ENCODE measurements at places on chromosomes 2 and 18.

GRCh38 chr2:156423674-156424282, 12.4 kb upstream of the GPD2 start:
- DNase-seq: no peak

DNA sequence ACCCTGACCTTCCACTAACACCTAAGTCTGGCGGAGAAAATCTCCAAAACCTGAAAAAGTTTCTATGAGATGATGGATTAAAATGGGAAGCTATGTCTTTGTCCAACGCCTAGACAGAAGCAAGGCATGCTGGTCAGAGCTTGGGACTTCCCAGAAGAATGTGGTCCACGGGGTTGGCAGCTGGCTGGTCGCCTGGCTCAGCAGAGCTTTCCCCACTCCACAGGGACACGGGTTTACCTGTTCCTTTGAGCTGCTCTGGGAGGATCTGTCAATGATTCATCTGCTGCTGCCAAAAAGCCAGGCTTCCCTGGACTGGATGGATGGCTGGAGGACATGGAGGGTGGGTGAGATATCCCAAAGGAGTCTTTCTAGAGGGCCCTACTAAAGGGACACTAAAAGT, 10.8 kb downstream of the MBOAT2 start:
- no peak for DNase-seq

- DNase-seq: no peak
These were observed 652.7 kb upstream of the FANCL start for GRCh38 chr2:58893656-58894351.

GRCh38 chr18:23648456-23648855, 14.3 kb downstream of the ANKRD29 start:
- no peak for DNase-seq

GRCh38 chr2:26782876-26783704, 2.8 kb upstream of the CENPA start:
- no peak for DNase-seq

GRCh38 chr2:186170693-186171092, 315.4 kb upstream of the ZC3H15 start:
- no peak for DNase-seq

DNA sequence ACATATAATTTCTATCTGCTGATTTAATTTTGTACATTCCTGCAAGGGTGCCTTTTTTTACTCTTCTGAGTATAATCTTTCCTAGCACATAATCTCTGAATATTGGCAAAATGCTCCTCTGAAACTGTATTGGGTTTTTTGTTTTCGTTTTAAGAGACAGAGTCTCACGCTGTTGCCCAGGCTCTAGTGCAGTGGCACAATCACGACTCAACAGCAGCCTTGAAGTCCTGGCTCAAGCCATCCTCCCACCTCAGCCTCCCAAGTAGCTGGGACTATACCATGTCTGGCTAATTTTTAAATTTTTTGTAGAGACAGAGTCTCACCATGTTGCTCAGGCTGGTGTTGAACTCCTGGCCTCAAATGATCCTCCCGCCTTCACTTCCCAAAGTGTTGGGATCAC, 104.9 kb downstream of the SPTBN1 start:
- no peak for DNase-seq

GRCh38 chr2:33586766-33587165, 12.3 kb downstream of the FAM98A start:
- no peak for DNase-seq

- no peak for DNase-seq
These were observed 62.9 kb downstream of the MTHFD2 start for GRCh38 chr2:74261204-74261864.

DNA sequence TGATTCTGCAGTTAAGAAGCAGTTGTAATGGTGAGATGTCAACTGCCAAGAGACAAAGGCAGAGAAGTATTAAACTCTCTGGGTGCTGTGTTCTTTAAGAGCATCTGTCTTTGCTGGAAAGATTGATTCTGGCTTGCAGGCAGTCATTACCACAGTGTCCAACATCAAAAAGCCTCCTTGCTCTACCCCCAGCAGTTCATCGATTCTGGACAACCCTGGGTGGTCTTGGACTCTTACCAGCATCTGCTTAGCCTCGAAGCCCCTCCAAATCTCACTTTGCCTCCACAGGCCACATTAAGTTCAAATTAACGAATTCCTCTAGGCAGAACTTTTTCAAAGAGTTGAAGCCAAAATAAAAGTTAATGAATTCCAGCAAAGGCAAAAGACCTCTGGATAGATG, 1061.4 kb downstream of the TSN start:
- peak; percentile 7 for DNase-seq

GRCh38 chr2:157367704-157368103, 42.1 kb upstream of the ERMN start:
- DNase-seq: no peak

DNA sequence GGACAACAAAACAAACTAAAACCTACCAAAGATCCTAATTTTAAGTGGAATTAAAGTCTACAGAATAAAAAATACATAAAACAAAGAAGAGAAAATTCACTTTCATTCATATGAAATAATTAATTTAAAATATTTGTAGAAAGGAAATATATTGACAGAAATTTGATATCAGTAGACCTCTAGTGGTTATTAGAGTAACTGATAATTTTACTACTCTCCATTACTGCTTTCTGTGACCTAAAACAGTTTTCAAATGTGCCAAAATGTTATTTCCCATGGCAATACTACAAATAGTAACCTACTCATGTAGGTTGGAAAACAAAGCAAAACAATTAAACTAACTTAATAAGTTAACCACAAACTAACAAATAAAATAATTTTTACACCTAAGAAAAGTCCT, 147.1 kb downstream of the NOL4 start:
- DNase-seq: no peak

GRCh38 chr2:165109915-165110314, 93.9 kb downstream of the SCN3A start:
- DNase-seq: no peak

DNA sequence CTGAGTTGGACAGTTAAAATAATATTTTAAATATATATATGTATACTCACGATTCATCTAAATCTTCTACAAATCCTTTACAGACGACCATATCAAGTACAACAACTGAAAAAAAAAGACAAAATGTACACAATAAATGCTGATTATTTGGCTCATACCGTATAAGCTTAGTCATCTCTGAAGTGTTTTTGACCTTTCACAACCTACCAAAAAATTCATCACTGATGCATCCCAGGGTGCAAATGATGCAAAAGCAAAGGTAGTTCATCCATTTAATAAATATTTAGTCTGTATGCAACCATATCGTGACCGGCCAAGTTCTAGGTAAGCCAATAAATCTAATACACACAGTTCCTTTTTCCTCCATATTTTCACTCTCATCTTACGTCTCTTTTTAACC, 1.1 kb downstream of the TMX3 start:
- DNase-seq: no peak

- DNase-seq: no peak
These were observed 427.7 kb downstream of the TGIF1 start for GRCh38 chr18:3877678-3878077.

GRCh38 chr2:196046123-196046917, 22.3 kb downstream of the DNAH7 start:
- DNase-seq: no peak

DNA sequence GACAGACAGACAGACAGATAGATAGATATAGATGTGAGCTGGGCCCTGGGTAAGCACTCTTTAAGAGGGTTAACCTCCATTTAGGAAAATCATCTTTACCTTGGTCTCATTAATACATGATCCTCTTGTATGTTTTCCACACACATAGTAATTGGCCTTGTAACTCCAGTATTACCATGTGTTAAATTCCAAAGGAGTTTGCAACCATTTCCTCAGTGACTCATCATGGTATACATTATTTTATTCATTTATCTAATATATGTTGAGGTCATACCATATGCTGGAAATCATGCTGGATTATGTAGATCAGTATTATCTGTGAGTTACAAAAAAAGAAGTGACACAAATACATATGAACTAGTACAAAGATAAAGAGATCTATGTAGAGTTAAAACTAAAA, 504.3 kb downstream of the DCC start:
- DNase-seq: no peak

GRCh38 chr2:145771525-145771924, 1251.6 kb upstream of the ZEB2 start:
- no peak for DNase-seq

GRCh38 chr2:73009177-73009839, 62.2 kb downstream of the SFXN5 start:
- no peak for DNase-seq

- DNase-seq: no peak
These were observed 23.6 kb upstream of the SULT1C4 start for GRCh38 chr2:108354136-108354535.

GRCh38 chr2:9135822-9136558, 70.6 kb upstream of the ASAP2 start:
- DNase-seq: no peak

DNA sequence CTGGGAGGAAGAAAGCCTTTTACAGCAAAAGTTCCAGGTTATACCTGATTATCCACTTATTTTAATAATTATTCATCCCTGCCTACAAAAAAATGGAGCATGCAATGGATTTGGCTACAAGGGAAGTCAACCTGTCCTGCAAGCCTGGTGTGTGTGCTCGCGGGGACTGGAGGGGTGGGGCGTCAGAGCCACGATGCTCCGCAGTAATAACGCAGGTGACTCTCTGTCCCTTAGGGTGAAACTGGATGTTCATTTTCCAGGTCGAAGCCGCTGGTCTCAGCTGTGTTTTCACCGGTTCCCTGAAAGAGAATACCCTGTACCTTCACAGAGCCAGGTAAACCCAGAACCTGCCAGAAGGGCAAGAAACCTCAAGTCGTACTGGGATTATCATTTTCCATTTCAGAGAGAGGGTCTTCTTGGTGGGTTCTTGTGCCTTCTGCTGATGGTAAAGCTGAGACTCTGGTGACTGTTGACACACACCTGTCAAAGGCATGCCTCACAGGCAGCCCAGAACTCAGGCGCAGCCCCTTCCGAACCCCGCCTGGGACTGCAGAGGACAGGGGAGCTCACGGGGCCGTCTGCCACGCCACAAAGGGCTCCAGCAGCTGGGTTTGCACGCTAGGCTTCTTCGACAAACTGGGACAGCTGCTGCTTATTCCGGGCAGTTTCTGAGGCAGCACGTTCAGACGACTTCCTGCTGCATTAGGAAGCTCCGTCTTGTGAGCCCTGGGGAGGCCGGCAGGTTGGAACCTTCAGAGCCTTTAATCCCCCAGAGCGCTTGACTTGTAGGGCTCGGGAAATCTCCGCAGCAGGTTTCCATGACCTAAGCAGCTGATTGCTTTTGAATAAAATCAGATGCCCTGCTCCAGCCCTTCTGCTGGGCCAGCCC, 58.6 kb downstream of the KCNG2 start:
- DNase-seq: no peak

DNA sequence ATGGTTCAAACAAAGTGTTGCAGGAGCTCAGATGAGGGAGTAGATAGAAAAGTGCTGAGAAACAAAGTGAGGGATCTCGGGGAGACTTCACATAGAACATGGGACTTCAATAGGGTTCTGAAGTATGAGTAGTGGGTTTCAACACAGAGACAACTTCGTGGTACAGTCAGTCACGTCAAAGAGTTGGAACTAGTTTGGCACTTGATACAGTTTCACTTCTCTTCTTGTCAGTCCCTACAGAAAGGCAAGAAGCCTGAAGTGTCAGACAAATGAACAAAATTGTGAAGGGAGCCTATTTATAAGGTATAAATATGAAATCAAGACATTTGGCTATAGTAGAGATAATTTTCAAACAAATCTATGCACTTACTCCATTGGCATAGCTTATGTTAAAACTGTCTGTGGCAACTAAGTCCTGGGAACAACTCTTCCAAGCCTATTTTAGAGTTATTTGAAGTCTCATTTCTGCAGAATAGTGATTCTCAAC, 338.0 kb downstream of the TDRD15 start:
- no peak for DNase-seq

DNA sequence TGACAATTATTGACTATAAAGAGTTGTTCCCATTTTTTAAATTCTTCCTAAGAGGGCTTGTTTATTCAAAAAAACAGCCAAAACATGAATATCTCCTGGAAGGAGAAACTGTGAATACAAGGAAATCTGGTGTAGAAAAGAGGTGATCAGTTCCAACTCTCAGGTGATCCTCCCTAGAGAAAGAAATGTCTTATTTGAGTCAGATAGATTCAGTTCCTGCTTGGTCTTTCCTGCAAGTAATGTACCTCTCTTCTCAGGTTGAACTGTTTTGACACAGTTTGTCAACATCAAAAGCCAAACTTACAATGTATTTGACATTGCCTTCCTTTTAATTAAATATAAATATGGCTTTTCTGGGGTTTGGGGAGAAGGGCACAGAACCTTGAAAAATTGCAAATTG, 567.4 kb downstream of the ARHGAP15 start:
- no peak for DNase-seq

Measured in spinal cord (tissue), 10 donors.